ENCODE measurements at places on chromosomes 2 and 18.

DNA sequence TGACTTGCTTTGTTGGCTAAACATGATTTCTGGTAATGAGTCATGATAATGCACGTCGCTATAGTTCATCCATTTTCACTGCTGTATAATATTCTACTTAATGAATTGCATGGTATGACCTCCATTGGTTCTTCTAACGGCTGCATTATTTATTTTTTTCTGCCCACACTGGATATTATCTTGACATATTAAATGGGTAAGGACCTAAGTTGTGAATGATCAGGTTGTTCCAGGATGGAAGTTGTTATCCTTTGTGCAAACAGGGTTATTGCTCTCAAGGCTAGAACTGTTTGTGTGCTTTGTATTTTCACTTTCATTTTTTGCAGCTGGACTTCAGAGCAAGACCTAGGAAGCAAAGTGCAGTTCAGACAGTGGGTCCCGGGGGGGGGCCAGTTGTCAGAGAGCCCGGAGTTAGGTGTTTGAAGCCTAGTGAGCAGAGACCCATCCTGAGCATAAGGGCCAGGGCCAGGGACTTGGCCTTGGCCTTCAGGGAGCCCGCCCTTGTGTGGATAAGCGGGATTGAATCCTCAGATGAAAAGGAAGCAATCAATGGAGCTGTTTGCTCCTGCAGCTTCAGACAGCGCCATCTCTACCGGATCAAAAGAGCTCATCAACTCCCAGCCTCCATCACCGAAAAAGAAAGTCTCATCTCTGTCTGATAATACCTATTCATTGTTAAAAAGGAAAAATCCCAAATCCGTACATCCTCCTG lies 48.2 kb downstream of the AGAP1 start:
- DNase-seq: no peak

- no peak for DNase-seq
Observed at GRCh38 chr18:30991397-30991796, 51.1 kb downstream of the DSC3 start.

DNA sequence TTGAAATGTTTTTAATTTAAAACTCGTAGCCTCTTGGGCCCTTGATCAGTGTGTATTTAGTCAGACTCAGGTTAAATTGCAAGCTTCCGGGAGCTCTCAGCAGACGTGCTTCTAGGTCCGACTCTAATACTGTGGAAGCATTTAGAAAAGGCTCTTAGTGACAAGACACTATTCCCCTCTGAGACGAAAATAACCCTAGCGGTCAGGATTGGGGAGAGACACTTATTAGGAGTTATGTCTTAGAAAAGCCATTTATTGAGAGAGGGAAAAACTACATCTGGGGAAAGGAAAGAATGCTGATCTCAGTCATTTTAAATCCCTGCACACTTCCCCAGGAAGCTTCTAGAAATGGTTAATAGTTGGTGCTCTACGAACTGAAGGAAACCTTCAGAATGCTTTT lies 110.5 kb upstream of the NCK2 start:
- DNase-seq: no peak

DNA sequence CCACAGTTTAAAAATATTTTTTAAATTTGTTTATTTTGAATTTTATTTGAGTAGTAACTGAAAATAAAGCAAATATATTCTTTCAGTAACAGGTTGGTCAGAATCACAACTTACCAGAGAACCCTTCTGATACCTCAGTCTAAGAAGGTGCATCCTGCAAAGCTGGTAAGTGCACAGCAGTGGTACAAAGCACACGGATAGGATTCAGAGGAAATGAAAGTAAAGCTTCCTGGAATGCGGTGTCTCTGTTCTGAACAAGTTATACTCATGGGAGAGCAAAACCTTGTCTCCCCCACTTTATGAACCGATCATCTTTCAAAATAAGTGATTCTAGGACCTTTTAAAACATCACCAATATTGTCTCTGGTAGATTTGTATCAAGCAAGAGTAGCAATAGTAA lies 398.3 kb downstream of the TMX3 start:
- no peak for DNase-seq

GRCh38 chr2:207895274-207895860 lies 125.7 kb upstream of the FZD5 start:
- DNase-seq: no peak

- no peak for DNase-seq
Observed at GRCh38 chr18:62109676-62110075, 77.2 kb downstream of the PIGN start.

- peak; percentile 88 for DNase-seq
Observed at GRCh38 chr2:170324640-170325046, 146.7 kb downstream of the MYO3B start.

GRCh38 chr2:226638576-226638975 lies 161.0 kb downstream of the IRS1 start:
- no peak for DNase-seq

DNA sequence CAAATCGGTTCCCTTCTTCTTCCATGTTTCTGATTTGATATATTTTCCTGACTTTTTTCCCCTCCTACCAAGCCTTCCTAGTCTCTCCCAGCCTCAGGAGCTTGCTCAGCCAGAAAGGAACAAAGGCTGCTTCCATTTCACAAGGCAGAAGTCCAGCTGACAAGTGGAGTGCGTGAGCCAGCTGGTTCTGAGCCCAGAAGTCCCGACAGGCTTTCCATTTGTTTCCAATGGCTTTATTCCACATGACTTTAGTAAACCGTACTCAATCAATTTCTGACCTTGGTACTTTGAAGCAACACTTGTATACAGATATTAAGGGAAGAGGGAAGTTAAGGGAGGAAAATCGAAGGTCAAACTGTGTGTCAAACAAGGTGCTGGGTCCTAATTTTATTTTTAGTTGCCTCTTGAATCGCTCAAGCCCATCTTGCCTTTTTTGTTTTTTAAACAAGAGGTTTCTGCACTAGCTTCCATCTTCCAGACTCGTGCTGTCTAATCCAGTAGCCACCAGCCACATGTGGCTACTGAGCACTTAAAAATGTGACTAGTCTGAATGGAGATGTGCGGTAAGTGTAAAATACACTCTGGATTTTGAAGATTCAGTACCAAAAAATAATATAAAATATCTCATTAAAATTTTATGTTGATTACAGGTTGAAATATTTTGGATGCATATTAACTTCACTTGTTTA lies 36.2 kb downstream of the WIPF1 start:
- DNase-seq: no peak

DNA sequence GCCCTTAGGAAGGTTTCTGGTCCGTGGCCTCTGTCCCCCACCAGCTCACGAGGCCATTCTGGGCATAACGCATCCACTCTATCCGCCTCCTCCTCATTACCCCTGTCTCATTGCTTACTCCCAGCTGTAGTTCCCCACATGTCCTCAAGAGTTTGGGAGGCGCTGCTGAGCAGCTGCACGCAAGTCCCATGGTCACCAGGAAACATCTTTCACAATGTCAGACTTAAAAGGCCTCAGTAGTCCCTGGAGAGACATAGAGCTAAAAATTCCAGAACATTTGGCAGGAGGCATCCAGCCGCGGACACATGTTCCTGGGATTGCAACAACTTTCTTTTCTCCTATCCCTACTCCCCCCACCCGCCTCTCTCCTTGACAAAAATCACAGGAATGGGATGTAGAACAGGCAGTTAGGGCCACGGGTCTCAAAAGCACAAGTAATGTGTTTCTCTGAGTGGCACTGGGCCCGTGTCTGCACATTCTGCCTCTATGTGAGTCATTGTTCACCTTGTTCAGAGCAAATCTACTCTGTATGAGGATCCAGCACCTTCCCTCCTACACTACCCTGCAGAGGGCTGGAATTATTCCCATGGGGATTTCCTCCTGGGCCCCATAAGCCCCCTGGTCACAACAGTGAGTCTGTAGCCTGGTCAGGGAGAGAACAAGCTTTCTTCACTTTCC lies 8.1 kb downstream of the LBH start:
- peak; percentile 21 for DNase-seq

GRCh38 chr2:142824756-142825155 lies 52.7 kb upstream of the KYNU start:
- DNase-seq: no peak

- DNase-seq: no peak
Observed at GRCh38 chr2:241905716-241906377, 36.3 kb downstream of the RTP5 start.

DNA sequence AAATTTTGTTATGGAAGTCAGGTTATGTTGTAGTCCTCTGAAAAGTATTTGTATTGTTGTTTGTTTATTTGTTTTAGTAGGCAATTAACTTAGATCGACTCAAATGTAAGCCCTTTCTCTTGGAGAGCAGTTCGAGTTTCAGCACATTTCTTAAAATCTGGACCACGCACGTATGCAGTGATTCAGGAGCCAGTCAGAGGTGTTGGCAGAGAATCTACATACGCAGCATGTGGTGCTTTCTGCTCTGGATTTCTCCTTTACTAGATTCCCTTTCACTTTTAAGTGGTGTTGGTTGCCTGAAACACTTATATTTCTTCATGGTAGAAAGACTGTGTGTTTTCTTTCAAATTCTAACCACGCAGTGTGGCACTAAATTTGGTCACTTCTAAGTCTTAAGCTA lies 773.9 kb upstream of the LRATD1 start:
- DNase-seq: no peak

- DNase-seq: no peak
Observed at GRCh38 chr2:151808258-151809072, 19.8 kb downstream of the ARL5A start.

GRCh38 chr18:77093586-77093985 lies 39.0 kb downstream of the MBP start:
- no peak for DNase-seq

DNA sequence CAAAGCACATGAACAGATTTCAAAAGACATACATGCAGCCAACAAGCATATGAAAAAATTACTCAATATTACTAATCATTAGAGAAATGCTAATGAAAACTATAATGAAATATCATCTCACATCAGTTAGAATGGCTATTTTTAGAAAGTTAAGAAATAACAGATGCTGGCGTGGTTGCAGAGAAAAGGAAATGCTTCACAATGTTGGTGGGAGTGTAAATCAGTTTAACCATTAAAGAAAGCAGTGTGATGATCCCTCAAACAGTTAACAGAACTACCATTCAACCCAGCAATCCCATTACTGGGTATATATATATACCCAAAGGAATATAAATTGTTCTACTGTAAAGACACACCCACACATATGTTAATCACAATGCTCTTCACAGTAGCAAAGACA lies 117.7 kb upstream of the SETBP1 start:
- no peak for DNase-seq

DNA sequence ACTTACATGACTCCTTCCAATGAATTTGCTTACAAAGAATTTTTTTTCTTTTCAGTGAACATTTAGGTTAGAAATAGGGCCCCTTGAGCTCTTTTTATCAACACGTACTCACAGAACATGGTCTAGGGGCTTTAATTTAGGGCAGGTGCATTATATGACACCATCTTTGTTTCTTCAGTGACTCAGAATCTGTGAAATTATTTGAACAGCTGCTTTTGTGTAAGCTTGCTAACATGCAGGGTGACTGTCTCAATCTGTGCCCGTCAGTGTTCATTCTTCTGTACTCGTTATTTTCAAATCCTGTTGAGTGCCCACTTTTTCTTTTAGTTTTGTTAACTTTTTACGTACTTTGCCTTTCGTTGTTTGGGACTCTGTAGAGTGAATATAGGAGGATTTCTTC lies 52.8 kb upstream of the CABYR start:
- DNase-seq: peak; percentile 56

- no peak for DNase-seq
Observed at GRCh38 chr2:191105082-191105481, 45.7 kb downstream of the STAT4 start.

DNA sequence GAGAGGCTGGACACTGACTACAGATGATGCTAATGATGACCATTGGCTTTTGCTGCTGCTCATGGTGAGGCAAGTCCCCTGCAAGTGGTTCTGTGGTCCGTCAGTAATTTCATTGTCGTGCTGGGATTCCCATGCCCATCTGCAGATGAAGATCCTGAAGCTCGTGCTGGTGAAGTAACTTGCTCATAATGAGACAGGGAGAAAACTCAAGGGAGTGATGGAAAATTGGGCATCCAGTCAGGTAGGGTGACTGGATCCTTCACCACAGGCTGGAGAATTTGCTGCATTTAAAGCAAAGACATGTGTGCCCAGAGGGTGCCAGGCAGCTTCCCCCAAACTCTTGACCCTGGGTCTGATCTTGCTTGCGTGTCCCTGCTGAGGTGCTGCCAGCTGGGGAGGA lies 125.6 kb downstream of the TSN start:
- DNase-seq: no peak

- no peak for DNase-seq
Observed at GRCh38 chr2:241865416-241865956, 4.0 kb upstream of the RTP5 start.

DNA sequence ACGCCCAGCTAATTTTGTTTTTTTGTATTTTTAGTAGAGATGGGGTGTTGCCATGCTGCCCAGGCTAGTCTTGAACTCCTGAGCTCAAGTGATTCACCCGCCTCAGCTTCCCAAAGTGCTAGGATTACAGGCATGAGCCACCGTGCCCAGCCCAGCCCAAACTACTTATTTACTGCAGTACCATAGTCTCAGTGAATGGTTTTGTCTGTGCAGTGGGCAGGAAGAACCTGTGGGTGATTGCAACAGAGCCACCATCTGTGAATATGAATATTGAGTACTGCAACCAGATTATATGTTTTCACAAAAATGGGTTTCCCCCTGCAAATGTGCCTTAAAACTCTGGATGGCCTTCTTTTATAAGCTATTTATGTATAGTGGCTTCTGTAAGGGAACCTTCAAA lies 9.1 kb downstream of the MPPE1 start:
- no peak for DNase-seq

DNA sequence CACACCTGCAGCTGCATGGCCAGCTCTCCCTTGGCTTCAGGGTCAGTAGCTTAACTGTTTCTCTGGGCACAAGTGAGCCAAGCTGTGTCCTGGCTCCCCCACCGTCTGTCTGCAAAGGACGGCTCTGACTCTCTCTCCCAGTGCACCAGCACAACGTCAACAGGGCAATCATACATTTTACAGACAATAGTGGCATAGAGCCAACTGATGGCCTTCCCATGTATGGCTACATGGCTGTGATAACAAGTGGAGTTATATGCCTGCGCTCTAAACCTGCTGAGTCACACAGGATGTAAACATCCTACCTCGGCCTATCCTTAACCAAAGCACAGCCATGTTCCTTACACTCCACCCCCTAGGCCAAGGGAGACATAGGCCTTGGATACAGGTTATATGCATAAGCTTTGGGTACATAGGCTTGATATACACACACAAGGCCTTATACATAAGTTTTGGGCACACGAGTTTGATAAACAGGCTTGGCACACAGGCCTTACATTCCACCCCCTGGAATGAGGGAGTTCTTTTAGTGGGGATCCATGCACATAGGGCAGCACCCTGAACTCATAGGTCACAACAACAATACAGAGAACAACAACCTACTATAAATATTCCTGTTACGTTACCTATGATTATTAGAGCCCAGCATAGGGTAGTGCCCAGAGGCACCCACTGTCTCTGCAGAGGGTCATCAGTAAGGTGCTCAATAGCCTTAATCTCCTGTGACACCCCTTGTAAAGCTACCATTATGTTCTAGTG lies 17.7 kb downstream of the PHOSPHO2 start:
- DNase-seq: peak; percentile 29

GRCh38 chr2:230690439-230690838 lies 22.2 kb upstream of the CAB39 start:
- DNase-seq: no peak
